ENCODE measurements at places on chromosomes 3 and 15.

GRCh38 chr3:115397433-115397832 is 225.9 kb upstream of the GAP43 start:
- DNase-seq = peak; percentile 57

DNA sequence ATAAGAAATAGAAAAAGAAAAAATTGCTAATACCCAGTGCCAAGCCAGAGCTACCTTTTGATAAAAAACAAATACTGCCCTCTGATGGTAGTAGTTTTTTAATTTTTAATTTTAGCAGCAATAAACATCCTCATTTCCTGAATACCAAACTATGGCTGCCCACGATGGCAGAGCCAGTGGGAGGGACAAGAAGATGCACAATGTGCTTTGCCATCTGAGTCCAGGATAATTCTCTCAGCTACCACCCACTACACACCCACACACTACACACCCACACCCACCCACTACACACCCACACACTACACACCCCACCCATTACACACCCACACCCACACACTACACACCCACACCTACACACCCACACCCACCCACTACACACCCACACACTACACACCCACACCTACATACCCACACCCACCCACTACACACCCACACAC is 17.8 kb downstream of the CEP19 start:
- no peak for DNase-seq

- DNase-seq = no peak
Measured at GRCh38 chr3:141807277-141808033, 44.2 kb downstream of the GRK7 start.

DNA sequence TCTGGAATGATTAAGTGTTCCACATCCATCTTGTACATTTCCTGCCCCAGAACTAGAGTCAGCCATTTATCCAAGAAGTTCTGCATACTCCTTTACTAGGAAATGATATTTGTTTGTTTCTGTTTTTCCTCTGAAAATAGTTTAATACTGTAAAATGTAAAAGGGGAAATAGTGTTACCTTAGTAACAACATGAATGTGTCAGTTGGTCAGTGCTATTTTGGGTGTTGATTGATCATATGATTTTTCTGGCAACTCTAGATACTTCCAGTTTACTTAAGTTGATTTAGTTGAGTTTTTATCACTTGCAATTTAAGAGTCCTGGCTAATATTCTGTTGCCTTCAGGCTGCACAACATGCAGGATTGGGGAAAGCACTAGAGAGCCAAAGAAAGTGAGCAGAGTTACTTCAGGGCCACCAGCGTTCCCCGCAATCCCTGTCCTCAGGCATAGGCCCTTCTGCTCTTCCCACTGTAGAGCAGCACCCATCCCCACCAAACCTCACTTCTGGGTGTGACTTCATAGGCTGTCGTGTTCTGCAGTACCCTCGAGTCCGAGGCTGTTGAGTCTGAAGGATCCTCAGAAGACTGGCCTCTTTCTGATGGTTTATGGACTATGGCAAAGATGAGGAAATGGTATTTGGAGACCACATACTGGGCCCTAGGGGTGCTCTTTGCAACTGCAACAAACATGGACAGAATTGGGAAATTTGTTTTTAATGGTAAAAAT is 69.0 kb downstream of the CHD2 start:
- DNase-seq = no peak

- DNase-seq = no peak
Measured at GRCh38 chr15:29440541-29440940, 170.9 kb upstream of the NSMCE3 start.

DNA sequence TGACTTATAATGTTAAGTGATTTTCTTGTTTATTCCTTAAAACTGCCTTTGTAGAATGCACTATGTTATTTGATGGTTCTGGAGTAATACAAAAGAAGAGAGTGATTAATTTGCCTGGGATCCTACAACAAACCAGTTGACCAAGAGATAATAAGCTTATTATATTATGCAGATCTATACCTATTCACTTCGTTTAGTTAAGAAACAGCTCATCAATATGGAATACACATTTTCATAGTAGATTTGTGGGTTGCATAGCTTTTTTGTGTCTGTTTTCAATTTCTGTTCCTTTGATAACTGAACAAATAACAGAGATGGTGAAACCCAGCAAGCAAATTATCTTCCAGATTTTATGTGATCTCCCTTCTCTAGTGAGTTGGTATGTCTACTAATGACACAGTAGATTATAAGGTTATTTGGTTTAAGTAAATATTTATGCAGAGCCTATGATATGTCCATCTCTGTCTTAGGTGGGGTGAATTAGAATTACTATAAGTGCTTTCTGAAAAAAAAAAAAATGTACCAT is 443.3 kb upstream of the TPRG1 start:
- no peak for DNase-seq

- DNase-seq = no peak
Measured at GRCh38 chr3:170614214-170614966, 28.5 kb upstream of the SLC7A14 start.

DNA sequence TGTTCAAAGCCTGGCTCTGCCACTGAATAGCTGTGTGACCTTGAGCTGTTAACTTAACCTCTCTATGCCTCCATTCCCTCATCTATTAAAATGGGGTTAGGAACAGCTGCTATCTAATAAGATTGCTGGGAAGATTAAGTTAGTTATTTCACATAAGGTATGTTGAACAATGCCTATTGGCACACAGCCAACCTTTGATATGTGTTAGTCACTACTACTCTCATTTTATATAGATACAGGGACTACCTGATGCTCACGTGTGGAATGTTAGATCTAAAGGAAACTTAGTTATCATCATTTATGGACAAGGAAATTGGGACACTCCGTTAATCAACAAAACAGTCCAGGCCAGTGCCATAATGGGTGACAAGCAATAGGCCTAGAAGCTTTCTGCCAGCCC is 332.4 kb upstream of the PPP2R3A start:
- no peak for DNase-seq

DNA sequence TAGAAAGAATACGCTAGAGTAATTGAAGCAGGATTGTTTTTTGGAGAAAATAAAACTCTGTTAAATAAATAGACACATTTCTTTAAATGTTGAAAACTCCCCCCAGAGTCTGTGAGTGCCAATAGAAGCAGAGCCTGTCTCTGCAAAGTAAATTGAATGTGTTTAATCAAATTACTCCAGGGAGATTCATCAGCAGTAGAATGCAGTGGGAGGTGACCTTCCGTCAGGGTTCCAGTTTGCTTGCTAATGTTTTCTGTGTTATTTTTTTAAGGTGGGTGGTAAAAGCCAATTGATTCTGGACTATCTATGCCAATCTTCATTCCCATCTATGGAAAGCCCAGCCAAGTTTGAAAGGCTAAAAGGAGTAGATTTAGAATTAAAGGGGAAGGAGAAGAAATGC is 612.4 kb upstream of the GRM7 start:
- DNase-seq = no peak

- DNase-seq = no peak
Measured at GRCh38 chr3:196569003-196569516, 600 bp downstream of the FBXO45 start.

- peak; percentile 8 for DNase-seq
Measured at GRCh38 chr3:155744626-155745324, at the start of gene PLCH1. Gene PLCH1 (minus strand): TSS chr3:155745071. CDS start chr3:155704224, 40,847 bp downstream.

DNA sequence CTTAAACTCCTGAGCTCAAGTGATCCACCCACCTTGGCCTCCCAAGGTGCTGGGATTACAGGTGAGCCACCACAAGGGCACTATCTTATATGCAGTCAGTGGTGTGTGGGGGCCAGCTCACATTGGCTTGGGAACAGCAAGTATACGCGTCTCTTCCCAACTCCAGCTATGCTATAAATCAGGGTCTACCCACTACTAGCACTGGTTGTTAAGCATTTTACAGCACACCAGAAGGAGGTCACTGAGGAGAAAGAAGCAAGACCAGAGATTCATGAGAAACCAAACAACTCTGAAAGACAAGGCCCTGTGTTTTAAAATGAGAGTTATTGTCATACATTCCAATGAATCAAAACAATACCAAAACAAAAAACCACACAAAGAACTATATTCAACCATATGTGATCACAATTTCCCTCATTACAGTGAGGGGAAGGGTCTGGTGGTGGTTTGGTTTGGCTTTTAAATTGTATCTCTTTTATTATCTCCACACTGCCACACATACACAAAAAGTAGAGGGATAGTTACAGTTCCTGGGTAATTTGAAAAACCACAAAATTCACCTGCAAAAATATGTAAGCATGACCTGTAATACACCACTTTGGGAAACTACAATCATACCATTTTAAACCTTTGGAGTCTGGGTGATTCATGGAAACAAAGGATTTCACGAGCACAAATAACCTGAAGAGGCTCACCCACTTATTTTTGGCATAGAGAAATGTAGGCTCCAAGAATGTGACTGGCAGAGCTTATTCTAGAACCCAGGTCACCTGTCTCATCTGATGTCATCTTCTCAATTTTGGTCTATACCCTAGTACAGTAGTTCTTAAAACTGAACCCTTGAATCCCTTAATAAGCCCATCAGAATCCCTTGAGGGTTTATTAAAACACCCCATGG is 5.2 kb downstream of the MAGI1 start:
- no peak for DNase-seq

DNA sequence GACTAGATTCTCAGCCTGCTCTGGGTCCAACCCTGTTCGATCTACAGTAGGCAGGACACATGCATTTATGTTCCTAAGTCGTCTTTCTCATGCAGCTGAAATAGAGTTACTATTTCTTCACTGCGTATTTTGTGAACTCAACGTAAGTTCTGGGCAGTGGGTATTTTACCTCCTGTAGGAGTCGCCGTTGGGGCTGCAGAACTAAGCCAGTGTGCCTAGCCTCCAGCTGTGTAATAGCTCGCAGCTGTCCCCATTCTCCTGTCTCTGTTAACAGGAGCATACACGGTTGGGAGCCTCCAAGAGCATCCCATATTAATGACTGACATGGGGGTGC is 58.4 kb upstream of the HRH1 start:
- DNase-seq = no peak

DNA sequence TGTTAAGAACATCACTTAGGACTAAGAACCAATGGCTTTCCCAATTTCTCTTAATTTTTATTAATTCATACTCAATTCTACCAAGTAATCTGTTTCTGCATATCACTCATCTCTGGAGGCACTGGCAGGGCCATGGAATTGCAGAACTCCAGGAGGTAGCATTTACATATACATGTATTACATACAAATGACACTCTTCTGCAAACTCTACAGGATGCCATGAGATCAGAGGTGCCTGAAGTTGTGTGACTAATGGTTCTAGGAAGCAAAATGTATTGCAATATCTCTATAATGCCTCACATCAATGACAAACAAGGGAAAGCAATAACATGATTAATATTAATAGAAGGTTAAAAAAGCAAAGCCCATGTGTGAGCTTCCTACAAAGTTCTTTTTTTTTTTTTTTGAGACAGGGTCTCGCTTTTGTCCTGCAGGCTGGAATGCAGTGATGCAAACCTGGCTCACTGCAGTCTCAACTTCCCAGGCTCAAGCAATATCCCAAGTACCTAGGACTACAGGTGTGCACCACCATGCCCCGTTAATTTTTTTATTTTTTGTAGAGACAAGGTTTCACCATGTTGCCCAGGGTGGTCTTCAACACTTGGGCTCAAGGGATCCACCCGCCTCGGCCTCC is 33.0 kb downstream of the DENND6A start:
- DNase-seq = no peak

GRCh38 chr3:190641564-190641963 is 127.7 kb downstream of the IL1RAP start:
- no peak for DNase-seq

DNA sequence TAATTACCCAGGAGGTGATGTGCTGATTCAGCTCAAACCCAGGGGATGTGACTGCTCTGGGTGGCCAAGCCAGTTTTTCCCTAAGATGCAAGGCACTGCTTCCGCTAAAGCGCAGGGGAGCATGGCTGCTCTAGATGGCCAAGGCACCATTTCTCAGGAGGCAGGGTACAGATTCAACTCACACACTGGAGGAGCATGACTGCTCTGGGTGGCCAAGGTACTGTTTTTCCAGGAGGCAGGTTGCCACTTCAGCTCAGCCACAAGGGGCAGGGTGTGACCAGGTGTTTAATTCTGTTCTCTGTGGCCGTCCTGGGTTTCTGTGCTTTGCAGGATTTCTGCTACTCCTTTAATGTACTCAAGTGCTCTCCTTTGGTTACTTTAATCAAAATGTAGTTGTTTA is 659.3 kb upstream of the ARRDC4 start:
- no peak for DNase-seq

DNA sequence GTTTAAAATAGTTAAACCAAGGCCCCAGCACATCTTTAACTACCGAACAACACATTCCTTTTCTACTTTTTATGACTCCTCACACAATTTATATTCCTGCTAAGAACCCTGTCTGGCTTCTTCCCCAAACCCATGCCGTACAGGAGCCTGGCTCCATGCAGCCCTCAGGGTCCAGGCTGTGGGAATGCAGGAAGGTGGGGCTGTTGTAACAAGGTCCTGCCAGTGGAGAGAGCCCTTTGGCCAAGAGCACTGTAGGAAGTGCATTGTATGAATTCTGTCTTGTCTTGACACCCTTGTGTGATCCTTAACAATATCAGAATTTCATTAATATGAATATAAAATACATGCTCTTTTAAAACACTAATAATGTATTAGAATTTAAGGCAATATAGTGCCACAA is 563.8 kb downstream of the TBL1XR1 start:
- no peak for DNase-seq

DNA sequence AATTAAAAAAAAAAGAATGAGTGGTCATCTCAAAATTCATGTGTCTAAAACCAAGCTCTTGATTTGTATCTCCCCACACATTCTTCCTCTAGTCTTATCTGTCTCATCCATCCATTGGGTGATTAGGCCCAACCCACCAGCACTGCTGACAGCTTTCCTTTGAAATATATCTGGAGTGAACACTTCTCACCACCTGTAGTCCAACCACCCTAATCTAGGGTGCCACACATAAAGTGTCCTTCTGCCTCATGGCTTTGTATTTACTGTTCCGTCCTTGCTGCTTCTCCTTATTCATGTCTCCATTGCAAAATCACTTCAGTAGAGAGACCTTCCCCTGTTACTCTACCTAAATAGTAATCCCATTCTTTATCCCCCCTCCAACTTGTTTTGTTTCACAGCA is 82.4 kb upstream of the PTX3 start:
- DNase-seq = no peak

DNA sequence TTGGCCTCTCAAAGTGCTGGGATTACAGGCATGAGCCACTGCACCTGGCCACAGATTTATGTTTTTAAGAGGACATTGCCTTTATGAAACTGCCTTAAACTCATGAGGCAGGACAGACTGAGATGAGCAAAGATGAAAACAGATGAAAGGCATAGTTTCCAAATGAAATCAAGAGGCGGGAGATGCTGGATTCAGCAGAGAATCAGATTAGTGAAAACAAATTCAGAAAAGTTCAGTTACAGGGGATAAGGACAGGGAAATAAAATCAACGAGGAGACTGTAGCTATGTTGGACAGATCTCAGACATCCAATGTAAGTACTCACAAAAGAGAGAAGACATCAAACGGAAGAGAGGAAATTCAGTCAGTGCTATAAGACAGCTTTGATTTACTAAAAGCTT is 68.1 kb downstream of the ADAMTSL3 start:
- no peak for DNase-seq

- no peak for DNase-seq
Measured at GRCh38 chr3:129315998-129316247, 37.3 kb downstream of the HMCES start.

- peak; percentile 77 for DNase-seq
Measured at GRCh38 chr15:81419332-81419943, 45.4 kb upstream of the TMC3 start.
